ENCODE measurements at places on chromosomes 2 and 18.
A peak's percentile ranks its signal among the peaks of the same experiment; 100 is the strongest.

DNA sequence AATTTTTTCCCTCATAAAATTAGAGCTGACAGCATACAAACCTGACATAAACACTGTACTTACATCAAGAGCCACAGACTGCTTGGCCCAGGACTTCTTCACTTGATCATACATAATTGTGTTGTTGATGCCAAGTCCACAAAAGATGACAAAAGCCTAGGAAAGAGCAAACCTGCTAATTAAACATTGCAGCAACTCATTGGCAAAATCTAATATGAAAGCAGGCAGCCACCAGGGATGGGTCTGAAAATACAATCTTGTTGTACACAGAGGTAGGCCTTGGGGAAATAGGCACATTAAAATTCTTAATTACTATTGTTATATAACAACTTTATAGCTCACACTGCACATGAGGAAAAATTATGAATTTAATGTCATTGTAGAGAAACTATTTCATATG lies 255.8 kb downstream of the PDE11A start:
- no peak for DNase-seq

- DNase-seq: peak; percentile 28
Observed at GRCh38 chr2:162301151-162301804, 17.2 kb downstream of the IFIH1 start.

DNA sequence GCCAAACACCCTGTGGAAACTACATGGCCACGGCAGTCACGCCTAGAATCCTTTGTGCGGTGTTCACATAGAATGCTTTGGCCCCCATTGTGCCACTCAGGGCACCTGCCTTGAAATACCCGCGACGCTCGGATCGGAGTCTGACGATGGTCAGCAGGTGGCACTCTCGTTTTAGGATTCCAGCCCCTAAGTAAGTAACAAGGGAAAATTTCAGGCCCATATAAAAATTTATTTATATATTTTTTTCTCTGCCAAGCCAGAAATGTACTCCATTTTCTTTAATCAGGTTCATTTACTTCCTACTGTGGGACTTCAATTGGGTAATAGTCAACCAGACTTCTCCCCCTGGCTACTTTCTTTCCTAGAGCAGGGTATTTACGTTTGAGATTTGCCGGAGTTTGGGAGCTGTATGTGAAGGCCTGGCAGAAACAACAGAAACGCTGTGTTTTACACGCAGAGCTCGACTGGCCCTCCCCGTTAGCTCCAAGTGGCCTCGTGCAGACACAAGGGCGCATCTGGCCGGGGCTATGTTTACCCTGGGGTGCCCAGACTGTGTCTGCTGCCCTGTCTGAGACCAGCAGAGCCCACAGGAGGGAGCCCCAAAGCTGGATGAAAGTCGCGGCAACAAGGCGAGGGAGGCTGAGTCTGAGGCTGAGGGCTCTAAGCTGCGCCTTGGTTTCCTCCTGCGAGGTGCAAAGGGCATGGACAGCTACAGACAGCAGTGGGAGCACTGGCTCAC lies 41.6 kb downstream of the LRRC30 start:
- DNase-seq: no peak

DNA sequence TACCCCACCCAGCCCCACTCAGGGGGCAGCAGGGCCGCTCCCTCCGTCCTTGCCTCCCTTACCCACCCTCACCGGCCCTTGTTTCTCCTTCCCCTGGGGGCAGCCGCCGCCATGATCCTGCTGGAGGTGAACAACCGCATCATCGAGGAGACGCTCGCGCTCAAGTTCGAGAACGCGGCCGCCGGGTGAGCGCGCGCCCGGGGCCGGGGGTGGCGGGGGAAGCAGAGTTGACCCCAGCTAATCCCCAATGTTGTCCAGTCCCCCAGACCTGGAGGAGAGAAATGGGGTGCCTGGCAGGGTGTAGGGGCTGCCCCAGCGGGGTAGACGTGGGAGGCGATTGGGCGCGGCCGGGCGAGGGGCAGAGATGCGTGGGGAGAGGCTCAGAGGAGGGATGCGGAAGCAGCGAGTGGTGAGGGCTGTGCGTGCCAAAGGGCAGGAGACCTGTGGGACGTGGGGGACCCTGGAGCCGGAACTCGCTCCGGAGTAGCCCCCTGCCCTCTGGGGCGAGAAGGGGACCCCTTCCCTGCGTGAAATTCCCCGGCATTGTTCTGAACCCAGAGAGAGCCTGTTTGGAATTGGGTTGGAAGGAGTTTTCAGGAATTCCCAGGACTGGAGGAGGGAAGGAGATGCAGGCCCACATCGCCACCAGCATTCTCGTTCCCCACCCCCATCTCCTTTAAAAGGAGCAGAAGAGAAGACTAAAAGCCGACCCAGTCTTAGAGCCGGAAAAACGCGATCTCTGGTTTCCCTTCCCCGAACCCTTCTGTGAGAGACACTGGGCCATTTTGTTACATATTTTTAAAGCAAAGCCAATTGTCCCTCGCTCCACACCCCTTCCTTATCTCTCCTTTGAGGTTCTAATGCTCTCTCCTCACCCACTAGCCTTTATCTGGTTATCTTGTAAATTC lies 625 bp downstream of the ARPC2 start:
- DNase-seq: peak; percentile 76

GRCh38 chr2:232219496-232219870 lies 159.1 kb upstream of the ALPP start:
- no peak for DNase-seq

- no peak for DNase-seq
Observed at GRCh38 chr2:142722569-142722968, 154.9 kb upstream of the KYNU start.

DNA sequence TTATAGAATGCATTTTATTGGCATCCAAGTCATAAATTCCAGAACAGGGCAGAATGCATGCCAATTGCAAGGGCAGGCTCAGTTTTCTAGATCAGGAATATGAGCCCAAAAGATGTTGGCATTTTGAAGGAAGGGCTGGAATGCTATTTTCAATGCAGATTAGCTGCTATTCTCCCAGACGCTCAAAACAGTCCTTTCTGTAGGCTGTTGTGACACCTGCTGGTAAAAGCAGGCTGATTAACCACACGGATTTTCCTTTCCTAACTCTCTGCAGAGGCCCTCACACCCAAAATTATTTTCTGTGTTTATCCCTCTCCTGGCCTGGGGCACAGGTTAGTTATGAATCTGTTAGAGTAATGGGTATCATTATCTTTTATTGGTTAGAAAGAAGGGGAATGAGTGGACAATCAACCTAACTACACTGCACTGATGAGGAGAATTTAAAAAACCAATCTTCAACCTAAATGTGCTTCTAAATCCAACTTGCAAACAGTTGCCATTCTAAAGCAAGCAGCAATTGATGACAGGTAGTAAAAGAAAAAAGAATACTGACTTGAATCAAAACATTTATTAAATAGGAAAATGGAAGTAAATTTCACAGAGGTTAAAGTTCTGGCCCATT lies 94.0 kb downstream of the PLA2R1 start:
- DNase-seq: no peak

DNA sequence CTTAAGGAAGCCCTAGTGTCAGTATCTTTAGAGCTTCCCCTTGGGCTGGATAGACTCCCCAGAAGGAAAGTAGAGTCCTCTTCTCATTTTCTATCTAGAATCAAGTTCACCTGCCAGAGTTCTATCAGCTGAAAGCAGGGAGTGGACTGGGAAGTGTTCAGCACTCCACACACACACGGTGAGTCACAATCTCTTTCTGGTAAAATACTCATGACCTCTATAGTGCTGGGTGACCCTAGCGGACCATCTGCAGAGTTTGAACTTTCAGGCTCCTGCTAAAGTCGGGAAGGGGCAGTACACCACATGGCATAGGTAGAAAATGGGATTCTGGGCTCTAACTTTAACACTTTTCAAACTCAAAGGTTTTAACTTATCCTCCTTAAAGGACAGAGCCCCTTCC lies 43.3 kb downstream of the SAP130 start:
- no peak for DNase-seq

- no peak for DNase-seq
Observed at GRCh38 chr2:74597410-74597809, 42.9 kb downstream of the DOK1 start.

- DNase-seq: no peak
Observed at GRCh38 chr18:24446953-24447538, 13.4 kb upstream of the HRH4 start.

DNA sequence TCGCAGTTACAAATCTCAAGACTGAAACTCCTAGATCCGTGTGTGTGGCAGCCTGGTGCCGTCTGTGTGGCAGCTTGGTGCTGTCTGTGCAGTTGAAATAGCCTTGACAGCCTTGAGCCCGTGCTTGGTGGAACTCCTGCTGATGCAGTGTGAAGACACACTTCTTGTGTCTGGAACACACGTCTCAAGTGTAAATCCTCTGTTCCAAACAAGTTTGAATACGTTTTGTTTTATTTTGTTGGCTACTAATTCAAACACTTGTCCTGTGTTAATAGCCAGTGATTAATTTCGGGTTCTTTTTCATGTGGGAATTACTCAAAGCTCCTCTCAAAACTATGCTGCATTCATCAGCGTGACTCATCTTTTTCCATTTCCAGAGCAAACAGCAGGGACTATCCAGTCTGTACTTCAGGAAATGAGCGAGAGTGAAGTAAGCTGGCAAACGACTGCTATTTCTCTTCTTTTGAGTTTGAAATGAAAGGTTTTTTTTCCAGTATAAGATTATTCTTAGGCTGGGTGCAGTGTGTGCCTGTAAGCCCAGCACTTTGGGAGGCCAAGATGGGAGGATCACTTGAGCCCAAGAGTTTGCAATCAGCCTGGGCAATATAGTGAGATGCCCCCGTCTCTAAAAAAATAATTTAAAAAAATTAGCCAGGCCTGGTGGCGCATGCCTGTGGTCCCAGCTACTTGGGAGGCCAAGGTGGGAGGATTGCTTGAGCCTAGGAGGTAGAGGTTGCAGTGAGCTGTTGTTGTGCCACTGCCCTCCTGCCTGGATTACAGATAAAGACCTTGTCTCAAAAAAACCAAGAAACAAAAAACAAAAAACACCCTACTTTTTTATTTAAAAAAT lies 152.9 kb downstream of the SPP2 start:
- DNase-seq: no peak

DNA sequence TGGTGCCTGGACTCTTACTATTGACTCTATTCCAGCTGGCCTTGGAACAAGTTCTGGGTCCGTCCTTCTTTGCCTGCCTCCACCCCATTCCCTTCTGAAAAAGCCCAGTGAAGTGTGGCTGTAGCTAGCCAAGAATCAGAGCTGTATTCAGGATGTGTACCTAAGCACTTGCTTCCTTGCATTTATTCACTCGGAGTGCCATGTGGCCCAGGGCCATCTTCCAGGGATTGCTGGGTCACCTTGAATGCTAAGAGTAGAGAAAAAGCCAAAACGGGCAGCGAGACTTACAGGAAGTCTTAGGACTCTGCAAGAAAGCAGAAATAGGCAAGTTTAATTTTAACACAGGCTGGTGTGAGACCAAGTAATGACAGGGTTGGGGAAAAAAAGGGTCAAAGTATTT lies 4.1 kb downstream of the ITGA6 start:
- DNase-seq: no peak

DNA sequence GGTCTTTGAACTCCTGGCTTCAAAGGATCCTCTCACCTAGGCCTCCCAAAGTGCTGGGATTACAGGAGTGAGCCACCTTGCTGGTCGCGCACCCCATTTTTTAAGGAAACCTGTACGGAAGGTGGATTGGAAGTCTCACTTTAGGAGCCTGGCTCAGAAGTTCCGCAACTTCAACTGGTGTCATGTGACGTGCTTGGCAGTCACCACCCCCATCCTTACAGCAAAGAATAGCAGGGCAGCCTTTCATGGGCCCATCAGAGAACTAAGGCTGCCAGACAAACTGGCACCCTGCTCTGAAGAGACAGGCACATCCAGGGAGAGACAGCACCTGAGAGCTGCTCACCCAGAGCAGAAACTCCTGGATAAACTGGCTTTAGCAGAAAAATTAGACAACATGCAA lies 3.3 kb upstream of the SLC66A2 start:
- no peak for DNase-seq

DNA sequence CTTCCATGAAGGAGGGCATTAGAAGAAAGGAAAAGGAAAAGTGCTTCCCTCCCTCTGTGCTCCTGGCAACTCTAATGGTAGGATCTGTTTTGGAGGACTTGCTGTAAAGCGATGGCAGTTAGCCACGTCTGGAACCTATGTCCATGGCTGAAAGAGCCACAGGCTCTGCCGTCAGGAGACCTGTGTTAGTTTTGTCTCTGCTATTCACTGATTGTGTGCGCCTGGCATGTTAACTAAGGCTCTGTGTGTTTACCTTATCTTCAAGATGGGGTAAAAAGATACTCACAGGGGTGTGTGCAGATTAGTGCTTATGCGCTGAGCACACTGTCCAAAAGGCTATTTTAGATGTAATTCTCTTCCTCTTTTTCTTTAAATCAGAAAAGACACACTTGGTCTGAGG lies 109.8 kb upstream of the LTBP1 start:
- DNase-seq: no peak

GRCh38 chr2:191833356-191833755 lies 13.5 kb downstream of the CAVIN2 start:
- DNase-seq: no peak

- no peak for DNase-seq
Observed at GRCh38 chr2:43210467-43211303, 15.7 kb downstream of the ZFP36L2 start.

DNA sequence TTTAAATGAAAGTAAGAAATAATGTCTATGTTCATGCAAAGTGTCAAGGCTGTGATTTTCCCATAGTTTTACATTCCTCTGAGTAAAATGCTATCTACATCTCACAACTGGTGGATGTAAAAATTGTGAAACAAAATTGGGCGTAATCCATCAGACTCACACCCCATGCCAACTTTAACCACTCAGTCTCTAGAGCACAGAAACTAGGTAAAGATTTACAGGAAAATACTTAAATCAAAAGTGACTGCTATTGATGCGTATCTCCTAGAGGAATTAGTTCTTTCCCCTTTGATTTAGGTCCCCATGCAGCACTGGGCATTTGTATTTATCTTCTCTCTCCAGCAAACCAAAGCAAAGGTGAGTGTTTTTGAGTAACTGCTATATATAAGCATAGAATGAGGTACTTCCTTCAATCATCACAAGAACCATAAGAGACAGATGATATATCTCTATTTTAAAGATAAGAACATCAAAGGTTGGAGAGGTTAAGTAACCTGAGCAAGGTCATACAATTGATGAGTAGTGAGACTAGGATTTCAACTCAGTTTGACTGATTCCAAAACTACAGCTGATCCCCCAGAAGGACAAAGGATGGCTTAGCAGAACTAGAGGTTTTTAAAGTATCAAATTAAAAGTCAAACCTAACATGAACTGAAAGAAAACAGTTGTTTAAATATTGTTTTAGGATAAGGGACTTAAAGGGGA lies 594.0 kb upstream of the ACVR2A start:
- DNase-seq: no peak

DNA sequence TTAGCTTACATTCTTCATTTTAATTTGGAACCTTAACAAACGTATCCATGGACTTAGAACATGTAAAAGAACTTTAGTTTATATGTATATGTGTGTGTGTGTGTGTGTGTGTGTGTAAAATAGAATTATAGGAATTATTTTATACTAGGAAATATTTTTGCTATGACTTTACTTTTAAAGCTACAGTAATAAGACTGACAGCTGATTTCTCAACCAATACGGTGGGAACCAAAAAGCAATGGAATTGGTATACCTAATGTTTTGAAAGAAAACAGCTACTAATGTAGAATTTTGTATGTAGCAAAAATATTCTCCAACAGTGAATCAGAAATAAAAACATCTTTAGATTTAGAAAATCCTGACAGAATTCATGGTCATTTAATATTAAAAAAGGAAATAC lies 146.5 kb upstream of the ARL4C start:
- no peak for DNase-seq

- no peak for DNase-seq
Observed at GRCh38 chr2:202426751-202427150, 50.6 kb downstream of the BMPR2 start.

GRCh38 chr2:199465988-199466691 lies 8.4 kb upstream of the SATB2 start:
- DNase-seq: no peak

GRCh38 chr2:13046557-13047165 lies 329.9 kb downstream of the TRIB2 start:
- DNase-seq: no peak

All from GM06990 (cell line).